Karpas-422 (cell line): ENCODE measurements at places on chromosomes 6 and 20. TPM values are rescaled to one million over a fixed set of nuclear protein-coding genes. Genes with fewer than 3 reads are reported as not detected.

KIAA1586 gene
- total RNA-seq, result 12.3 and 12.7 TPM in 2 replicates

CBLN4 gene
- not detected in 2 replicates for total RNA-seq

SMOC2 gene
- not detected in 2 replicates for total RNA-seq

- no peak for DNase-seq
Observed at GRCh38 chr20:5442101-5442500, 125.3 kb upstream of the PROKR2 start.

DNA sequence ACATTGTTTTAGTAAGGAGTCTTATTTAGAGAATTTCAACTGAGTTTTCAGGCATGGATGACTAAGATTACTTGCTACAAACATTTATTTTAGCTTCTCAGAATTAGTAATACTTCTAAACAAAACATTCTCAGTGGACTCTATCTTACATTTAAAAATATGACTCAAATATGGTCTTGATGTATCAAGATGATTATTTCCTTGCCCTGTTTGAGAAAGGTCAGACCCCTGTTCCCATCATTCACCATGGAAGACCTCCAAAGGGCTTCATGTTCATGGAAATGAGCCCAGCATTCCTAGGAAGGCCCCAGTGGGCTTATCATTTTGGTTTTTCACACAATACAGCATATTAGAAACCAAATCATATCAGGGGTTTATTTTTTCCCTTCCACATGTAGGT is 24.6 kb upstream of the TRPC4AP start:
- DNase-seq, result no peak

GRCh38 chr6:166586424-166587156 is at the start of gene RAMACL:
Gene RAMACL, minus strand, starts transcription at chr6:166586678. Its CDS starts 201 bp downstream, at chr6:166586477.
- peak; percentile 87 for DNase-seq
